ENCODE measurements at places on chromosomes 7 and 10. TPM values are rescaled to one million over a fixed set of nuclear protein-coding genes. Genes with fewer than 3 reads are reported as not detected.

Gene PIP
- not detected for total RNA-seq

Gene OPN1SW
- total RNA-seq: not detected

Gene PKD2L1
- 0.50 TPM for total RNA-seq

DNA sequence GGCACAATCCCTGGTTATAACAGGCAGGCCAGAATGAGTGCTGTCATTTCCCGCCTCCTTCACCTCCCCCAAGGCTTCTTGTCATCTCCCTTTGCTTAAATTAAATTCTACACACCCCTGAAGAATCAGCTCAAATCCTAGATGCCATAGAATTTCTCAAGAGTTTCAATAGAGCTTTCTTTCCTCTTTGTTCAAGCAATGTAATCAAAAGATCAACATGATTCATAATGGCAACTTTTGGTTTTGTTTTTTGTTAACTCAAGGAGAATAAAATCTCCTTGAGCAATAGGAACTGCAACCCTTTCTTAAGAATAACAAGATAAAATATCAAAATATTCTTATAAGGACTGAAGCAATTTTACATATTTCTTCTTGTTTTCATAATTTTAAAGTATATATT is 180.8 kb upstream of the CDK1 start:
- no peak for DNase-seq

GRCh38 chr7:2019711-2020511 is 212.8 kb downstream of the MAD1L1 start:
- peak; percentile 47 for DNase-seq

- DNase-seq: peak; percentile 69
Measured at GRCh38 chr10:35640951-35641675, 983 bp downstream of the FZD8 start.

GRCh38 chr10:70954381-70955176 is 66.2 kb upstream of the PCBD1 start:
- DNase-seq: no peak

DNA sequence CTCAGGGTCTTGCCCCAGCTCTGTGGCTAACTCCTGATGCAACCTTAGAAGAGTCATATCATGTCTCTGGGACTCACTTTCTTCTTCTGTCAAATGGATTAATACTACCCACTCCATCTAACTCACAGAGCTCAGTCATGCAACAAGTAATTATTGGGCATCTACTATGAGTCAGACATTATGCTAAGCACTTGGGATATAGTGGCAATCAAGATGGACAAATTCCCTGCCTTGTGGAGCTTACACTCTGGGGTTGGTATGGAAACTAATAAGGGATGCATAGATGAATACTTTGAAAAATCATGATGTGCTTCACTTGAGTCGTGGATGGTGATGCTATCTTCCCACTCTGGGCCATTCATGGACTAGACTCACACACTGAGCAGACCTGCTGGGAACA is 88.9 kb downstream of the KCNMA1 start:
- no peak for DNase-seq

Gene ABCB4
- total RNA-seq: 0.35 TPM

DNA sequence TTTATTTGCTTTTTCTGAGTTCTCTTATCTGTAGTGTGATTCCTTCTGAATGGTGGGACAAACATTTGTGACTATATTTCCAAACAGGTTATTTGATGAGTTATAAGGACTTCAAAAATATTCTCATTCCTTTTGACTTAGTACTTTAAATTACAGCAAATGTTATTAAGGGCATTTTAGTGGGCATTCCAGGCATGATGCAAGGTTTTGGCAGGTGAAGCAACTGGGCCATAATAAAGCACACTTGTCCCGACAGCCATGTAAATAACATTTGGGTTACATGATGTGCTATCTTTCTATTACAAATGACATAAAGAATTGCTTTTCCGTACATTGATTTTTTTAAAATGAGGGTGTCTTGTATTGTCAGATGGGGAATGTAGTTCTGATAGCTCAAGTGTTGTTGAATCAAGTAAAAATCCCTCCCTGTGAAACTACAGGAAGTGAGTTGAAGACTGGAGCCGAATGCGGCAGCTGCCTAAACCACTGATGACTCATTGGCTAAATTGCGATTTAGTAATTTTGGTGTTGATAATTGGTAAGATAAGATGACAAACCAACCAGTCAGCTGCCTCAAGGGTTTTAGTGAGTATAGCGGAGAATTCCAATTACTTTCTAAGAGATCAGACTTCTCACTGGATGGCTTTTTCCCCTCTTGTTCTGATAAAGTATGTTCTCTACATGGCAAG is 231.3 kb upstream of the NPY start:
- DNase-seq: no peak

DNA sequence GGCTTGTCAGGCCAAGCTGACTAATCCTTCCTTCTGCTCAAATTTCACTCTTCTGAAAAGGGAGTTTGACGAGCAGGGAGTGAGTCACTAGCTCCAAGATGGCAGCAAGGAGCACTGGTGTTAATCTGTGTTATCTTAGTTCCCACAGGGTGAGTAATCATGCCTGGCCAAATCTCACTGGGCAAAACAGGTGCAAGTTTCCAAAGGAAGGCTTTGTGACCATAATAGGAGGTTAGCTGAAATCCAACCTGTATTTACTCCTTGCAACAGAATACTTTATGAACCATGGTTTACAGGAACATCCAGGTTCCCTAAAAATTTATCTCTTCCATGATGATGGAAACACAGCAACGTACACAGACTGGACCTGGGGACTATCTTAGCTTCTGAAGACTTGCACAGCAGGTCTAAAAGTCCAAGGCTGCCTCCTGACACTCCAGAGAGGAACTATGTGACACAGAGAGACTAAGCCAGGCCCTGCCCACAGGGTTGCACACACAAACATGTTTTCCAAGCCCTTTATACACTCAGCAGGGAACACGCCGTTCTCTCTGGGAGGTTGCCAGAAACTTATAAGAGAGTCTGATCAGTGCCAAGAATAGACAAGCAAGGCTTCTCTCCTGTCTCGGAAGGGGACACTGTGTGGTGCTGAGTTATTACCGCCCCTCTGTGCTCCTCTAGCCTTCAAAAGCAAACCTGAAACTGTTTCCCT is 46.3 kb downstream of the PDK4 start:
- DNase-seq: peak; percentile 81

- no peak for DNase-seq
Measured at GRCh38 chr10:22676435-22676834, 37.9 kb downstream of the PIP4K2A start.

Gene AKR1C4
- total RNA-seq: not detected

DNA sequence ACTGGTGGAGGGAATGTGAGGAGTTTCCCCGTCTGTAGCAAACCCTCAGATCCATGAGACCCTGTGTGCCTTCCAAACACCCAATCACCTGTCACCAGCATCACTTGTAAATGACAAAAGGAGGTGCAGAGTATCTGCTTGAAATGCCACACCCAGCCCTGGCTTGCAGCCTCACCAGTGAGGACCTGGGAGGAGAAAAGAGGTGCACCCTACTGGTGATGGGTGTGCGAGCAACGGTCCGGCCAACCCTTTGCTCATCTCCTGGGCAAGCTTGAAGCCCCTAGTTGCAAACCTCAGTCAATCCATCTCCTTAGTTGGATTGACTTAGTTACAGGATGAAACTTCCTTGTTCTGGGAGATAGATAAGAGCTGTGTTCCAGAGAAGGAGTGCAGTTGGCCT is 62.4 kb upstream of the WAPL start:
- no peak for DNase-seq

Measured in colonic mucosa (tissue), 4 donors.